ENCODE measurements at places on chromosomes 6 and 20. TPM values are rescaled to one million over a fixed set of nuclear protein-coding genes. Genes with fewer than 3 reads are reported as not detected.

ZNF165 gene
- 0.26 TPM for total RNA-seq

SNHG17 gene
- total RNA-seq, result 23.6 TPM

ALDH8A1 gene
- 0.40 TPM for total RNA-seq

ISM1 gene
- 0.31 TPM for total RNA-seq

BMP5 gene
- total RNA-seq, result not detected

DACT2 gene
- total RNA-seq, result 4.6 TPM

KCNQ5 gene
- 4.1 TPM for total RNA-seq

SIRPB2 gene
- total RNA-seq, result not detected

RNF39 gene
- not detected for total RNA-seq

PSORS1C2 gene
- not detected for total RNA-seq

LSM2 gene
- total RNA-seq, result 35.0 TPM

MRAP2 gene
- 19.5 TPM for total RNA-seq

Data from chondrocyte (in vitro differentiated cells).